Glomerular endothelial cell (primary cell): ENCODE measurements at places on chromosomes 1 and 21. TPM values are rescaled to one million over a fixed set of nuclear protein-coding genes. Genes with fewer than 3 reads are reported as not detected.

The FCGR3A gene
- not detected in 2 replicates for total RNA-seq

The SYTL1 gene
- total RNA-seq: 1.8 and 5.4 TPM in 2 replicates

The EVI5 gene
- total RNA-seq: 23.7 and 28.2 TPM in 2 replicates

The DCDC2B gene
- total RNA-seq: not detected in 2 replicates

The ALPL gene
- 1.3 and 5.9 TPM in 2 replicates for total RNA-seq

The SLC37A1 gene
- total RNA-seq: 13.6 and 26.8 TPM in 2 replicates

The TMEM240 gene
- 1.7 and 3.4 TPM in 2 replicates for total RNA-seq

The C1QC gene
- total RNA-seq: not detected in 2 replicates

The LIN28A gene
- 0.05 and 0.06 TPM in 2 replicates for total RNA-seq

The TNFRSF8 gene
- total RNA-seq: 0.18 TPM in 1 of 2 replicates, not detected in the other

The ANKRD65 gene
- total RNA-seq: 0.34 TPM in 1 of 2 replicates, not detected in the other

The ACOT7 gene
- 84.0 and 102 TPM in 2 replicates for total RNA-seq

The OR2L2 gene
- not detected in 2 replicates for total RNA-seq
